ENCODE measurements at places on chromosomes 11 and 22.

GRCh38 chr11:34358258-34358727, 483 bp upstream of the ABTB2 start:
- H3K4me1 ChIP-seq, result peaks cover 15% of the 10 kb centered on the region
- H3K27me3 ChIP-seq, result no peaks in the 10 kb centered on the region
- H3K27ac ChIP-seq, result peak overlapping the region; percentile 47
- DNase-seq, result peak; percentile 61
- no peaks in the 10 kb centered on the region for H3K36me3 ChIP-seq

GRCh38 chr11:126303623-126304456, at the start of gene DCPS:
Gene DCPS, plus strand, starts transcription at chr11:126304060. Its CDS starts 21 bp downstream, at chr11:126304081.
- H3K4me1 ChIP-seq, result peaks cover 6% of the 10 kb centered on the region
- H3K4me3 ChIP-seq, result peak within 1 kb of the TSS; percentile 47
- peak within 1 kb of the TSS; percentile 34 for H3K27ac ChIP-seq
- H3K36me3 ChIP-seq, result no peaks in the 10 kb centered on the region
- DNase-seq, result peak; percentile 86

- H3K4me1 ChIP-seq, result peaks cover 15% of the 10 kb centered on the region
- H3K27me3 ChIP-seq, result no peaks in the 10 kb centered on the region
- no peak overlapping the region for H3K4me3 ChIP-seq
Measured at GRCh38 chr11:125621995-125622394, 3.0 kb upstream of the CHEK1 start.

GRCh38 chr22:46065691-46066454, 84.5 kb upstream of the PPARA start:
- DNase-seq, result no peak
- H3K4me1 ChIP-seq, result peaks cover 39% of the 10 kb centered on the region
- peak overlapping the region; percentile 100 for H3K27ac ChIP-seq

- no peak overlapping the region for H3K27ac ChIP-seq
- H3K4me3 ChIP-seq, result no peak overlapping the region
- H3K36me3 ChIP-seq, result no peaks in the 10 kb centered on the region
- DNase-seq, result peak; percentile 19
- H3K27me3 ChIP-seq, result no peaks in the 10 kb centered on the region
- H3K4me1 ChIP-seq, result no peaks in the 10 kb centered on the region
Measured at GRCh38 chr11:33970984-33971466, 79.1 kb upstream of the LMO2 start.

DNA sequence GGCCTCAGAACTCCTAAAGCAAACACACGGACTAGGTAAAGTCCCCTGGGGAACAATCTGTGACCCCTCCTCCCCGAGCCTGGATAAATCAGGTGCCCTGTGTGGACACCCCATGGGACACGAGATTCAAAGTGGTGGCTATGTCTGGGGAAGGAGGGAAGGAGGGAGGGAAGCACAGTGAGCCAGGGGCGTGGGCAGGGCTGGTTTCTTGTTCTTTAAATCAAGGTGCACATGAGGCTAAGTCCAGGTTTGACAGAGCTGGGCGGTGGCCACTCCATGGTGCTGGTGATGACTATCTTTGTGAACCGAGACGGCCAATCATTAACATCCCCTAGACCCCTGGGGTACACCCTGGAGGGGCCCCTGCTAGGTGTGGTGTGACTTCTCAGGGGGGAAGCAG, 20.3 kb upstream of the TH start:
- H3K27ac ChIP-seq, result no peak overlapping the region
- H3K4me3 ChIP-seq, result no peak overlapping the region
- H3K36me3 ChIP-seq, result no peaks in the 10 kb centered on the region
- no peaks in the 10 kb centered on the region for H3K4me1 ChIP-seq
- no peak for DNase-seq
- no peaks in the 10 kb centered on the region for H3K27me3 ChIP-seq

DNA sequence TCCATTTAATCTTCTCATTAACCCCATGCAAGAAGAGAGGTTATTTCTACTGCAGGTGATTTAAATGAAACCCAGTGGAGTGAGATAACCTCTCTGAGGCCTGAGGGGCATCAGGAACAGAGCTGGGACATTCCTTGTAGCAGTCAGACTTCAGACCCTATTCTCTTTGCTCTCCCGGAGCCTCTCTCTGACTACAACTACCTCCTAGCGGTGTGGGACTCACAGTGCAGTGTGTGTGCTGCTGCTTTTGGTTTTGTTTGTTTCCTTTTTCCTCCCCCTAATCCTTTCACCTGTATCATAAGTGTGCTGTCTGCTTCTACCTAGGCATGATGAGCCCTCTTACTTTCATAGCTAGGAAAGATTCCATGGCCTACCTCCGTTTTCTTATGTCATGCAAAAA, 769.6 kb downstream of the NTM start:
- no peak for DNase-seq
- H3K4me3 ChIP-seq, result no peak overlapping the region
- H3K4me1 ChIP-seq, result no peaks in the 10 kb centered on the region
- H3K36me3 ChIP-seq, result no peaks in the 10 kb centered on the region

DNA sequence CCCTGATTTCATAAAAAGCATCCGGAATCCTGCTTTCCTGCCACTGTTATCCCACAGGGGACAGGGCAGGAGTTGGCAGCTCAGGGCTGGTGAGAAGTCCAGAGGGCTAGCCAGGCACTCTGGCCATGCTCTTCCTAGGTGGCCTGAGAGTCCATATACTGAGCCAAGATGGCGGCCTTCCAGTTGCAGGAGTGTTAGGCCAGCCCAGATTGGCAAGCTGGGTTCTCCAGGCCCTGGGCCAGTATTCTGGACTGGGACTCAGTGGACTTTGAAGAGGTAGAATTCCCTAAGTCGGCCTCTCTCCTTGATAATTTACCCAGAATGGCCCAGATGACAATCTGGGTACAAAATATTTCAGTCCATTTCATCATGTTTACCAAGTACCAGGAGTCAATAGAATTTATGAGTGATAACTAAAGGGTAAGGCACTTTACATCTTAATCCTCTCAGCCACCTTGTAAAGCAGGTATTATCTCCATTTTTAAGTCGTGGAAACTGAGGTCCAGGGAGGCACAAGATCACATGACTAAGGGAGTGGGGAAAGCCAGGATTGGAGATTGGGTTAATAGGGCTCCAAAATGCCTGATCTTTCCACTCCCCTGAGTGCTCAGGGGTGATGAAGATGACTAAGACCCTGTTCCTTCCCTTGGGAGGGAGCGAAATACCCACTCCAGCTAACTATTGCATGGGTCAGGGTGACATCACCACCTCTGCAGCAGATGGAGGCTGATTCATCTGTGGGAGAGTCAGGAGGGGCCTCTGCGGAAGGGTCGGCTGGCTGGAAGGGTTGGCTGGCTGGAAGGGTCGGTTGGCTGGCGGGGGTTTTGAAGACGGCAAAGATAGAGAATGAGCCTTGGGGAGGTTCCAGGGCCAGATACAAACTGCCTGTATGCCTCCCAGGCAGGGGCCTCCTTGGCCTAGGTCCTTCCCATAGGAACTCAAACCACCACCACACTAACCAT, 1.2 kb upstream of the MICALL1 start:
- H3K27me3 ChIP-seq, result no peaks in the 10 kb centered on the region
- no peak for DNase-seq
- H3K4me1 ChIP-seq, result peaks cover 14% of the 10 kb centered on the region
- H3K36me3 ChIP-seq, result no peaks in the 10 kb centered on the region

DNA sequence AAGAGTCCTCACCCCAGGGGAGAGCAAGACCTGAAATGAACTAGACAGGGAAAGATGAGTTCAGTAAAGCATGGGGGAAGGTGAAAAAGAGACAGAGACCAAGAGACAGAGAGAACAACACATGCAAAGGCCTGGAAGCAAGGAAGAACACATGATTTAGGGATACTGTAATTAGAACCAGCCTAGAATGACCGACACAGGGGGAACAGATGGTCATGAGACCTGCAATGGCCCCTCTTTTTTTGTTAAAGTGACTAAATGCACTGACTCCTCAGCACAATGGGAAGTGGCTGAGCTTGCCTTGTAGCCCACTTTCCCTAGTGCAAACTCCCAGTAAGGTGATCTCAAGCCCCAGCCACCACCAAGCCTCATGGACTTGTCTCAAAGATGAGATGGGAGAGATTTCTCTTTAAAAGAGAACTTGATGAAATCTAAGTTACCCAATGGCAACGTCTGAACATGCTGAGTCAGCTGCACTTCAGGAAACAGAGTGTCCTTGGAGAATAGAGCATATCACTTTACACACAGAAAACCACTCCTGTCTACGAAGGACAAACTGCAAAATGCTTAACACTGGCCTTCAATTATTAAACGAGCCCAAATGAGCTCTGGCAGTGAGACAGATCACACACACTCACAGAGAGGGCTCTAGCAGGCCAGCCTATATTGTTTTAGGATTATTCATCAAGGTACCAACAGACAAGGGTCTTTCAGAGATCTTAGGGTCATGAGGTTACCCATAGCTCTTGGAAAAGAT, 91.0 kb downstream of the SERGEF start:
- no peaks in the 10 kb centered on the region for H3K27me3 ChIP-seq
- peaks cover 7% of the 10 kb centered on the region for H3K4me1 ChIP-seq
- H3K4me3 ChIP-seq, result no peak overlapping the region
- no peak overlapping the region for H3K27ac ChIP-seq
- peak; percentile 23 for DNase-seq

DNA sequence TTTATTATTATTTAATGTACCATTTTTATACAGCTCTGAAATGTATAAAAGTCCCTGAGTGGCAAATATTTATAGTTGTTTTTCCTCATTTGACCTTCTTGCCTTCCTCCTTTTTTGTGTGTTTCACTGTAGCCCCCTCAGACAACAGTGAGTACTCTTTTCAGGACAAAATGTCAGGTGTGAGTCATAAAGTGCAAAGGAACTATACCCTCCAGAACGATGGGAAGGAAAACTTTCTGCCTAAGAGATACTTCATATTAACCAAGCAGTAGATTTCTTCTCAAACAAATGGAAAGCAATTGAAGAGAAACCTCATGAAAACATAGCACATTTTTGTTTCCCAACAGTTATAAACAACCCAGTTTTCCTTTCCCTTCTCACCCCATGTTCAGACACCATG, 16.1 kb upstream of the MS4A7 start:
- no peaks in the 10 kb centered on the region for H3K4me1 ChIP-seq
- no peak for DNase-seq
- H3K36me3 ChIP-seq, result no peaks in the 10 kb centered on the region
- no peaks in the 10 kb centered on the region for H3K27me3 ChIP-seq

GRCh38 chr22:12601870-12602779, 2925.9 kb upstream of the OR11H1 start:
- no peak overlapping the region for H3K4me3 ChIP-seq
- no peak for DNase-seq
- H3K4me1 ChIP-seq, result no peaks in the 10 kb centered on the region
- H3K27ac ChIP-seq, result no peak overlapping the region

DNA sequence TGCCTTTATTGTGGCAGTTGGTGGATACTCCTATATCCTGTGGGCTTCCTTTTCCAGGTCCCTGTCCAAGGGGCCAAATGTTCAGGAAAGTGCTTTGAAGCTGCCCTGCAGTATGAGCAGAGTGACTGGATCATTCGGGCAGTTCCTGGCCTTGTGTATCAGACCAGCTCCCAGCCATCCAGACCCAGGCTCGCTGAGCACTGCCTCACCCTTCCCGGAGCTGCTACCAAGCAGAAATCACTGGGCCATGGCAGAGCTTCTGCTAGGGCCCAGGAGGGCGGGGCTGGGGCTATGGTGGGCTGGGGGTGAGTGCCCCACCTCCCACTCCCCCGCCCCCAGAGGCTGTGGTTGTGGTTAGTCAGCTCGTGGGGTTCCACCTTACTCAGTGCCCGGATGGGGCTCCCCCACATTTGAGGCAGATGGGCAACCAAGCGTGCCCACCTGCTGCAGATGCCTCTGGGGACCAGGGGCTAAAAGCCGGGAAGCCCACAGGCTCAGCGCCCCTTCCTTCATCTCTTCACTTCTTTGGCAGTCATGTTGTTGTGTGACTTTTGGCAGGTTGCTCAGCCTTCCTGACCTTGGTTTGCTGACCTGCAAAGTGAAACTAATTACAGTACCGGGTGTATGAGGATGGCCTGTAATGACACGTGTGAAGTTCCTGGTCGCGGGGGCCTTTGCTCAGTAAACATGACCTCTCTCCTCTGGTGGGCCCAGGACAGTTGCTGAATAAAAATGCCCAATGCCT, 2.1 kb upstream of the LRRC32 start:
- no peak overlapping the region for H3K4me3 ChIP-seq
- H3K36me3 ChIP-seq, result no peaks in the 10 kb centered on the region
- H3K27me3 ChIP-seq, result peaks cover 3% of the 10 kb centered on the region
- H3K4me1 ChIP-seq, result peaks cover 32% of the 10 kb centered on the region
- DNase-seq, result no peak

- no peak for DNase-seq
- no peak overlapping the region for H3K4me3 ChIP-seq
- no peaks in the 10 kb centered on the region for H3K27me3 ChIP-seq
- no peaks in the 10 kb centered on the region for H3K36me3 ChIP-seq
- no peak overlapping the region for H3K27ac ChIP-seq
Measured at GRCh38 chr22:39932918-39933649, 27.1 kb upstream of the TMA7B start.

DNA sequence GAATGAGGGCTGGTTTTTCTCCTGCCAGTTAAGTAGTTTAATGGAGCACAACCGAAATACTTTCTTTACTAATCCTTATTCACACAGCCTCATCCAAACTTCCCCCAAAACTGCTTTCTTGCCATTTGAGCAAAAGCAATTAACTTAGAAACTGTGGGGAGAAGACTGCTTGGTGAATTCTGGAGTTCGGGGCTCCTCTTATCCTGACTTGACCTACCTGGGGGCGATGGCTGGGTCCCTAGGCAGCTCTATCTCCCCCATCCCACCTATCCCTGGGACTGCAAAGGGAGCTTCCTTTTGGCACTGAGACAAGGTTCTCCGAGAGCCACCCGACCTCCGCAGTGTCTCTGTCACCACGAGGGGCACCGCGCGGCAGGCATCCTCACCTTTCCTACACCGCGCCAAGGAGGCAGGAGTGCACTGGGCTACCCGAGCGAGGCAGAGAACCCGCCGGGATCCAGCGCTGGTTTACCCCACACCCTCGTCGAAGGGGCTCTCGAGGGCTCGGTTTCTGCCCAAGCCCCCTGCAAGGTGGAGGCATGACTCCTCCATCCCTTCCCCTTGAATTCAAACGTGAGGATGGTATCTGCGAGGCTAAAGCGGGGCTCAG, 759 bp downstream of the DESI1 start:
- peak overlapping the region; percentile 92 for H3K27ac ChIP-seq
- peak; percentile 31 for DNase-seq
- peak overlapping the region; percentile 31 for H3K4me3 ChIP-seq
- peaks cover 15% of the 10 kb centered on the region for H3K4me1 ChIP-seq
- H3K36me3 ChIP-seq, result peaks cover 15% of the 10 kb centered on the region
- no peaks in the 10 kb centered on the region for H3K27me3 ChIP-seq

GRCh38 chr22:34111210-34111824, 191.0 kb upstream of the LARGE1 start:
- H3K4me1 ChIP-seq, result no peaks in the 10 kb centered on the region
- no peaks in the 10 kb centered on the region for H3K36me3 ChIP-seq
- peak; percentile 23 for DNase-seq
- no peak overlapping the region for H3K4me3 ChIP-seq
